ENCODE measurements at places on chromosomes 6 and 20. TPM values are rescaled to one million over a fixed set of nuclear protein-coding genes. Genes with fewer than 3 reads are reported as not detected.

The RMND1 gene
- 22.7 TPM for total RNA-seq

The FOXF2 gene
- not detected for total RNA-seq

The FERMT1 gene
- total RNA-seq = not detected

The OLIG3 gene
- total RNA-seq = not detected

The CARMIL1 gene
- total RNA-seq = 3.4 TPM

The KIF25 gene
- total RNA-seq = not detected

The SLC35A1 gene
- total RNA-seq = 15.0 TPM

The LINC00237 gene
- not detected for total RNA-seq

The DEFB129 gene
- not detected for total RNA-seq

The ZKSCAN8 gene
- 22.8 TPM for total RNA-seq

The DDX27 gene
- total RNA-seq = 36.1 TPM

The RHAG gene
- not detected for total RNA-seq

The CNBD2 gene
- 4.2 TPM for total RNA-seq

The DDO gene
- not detected for total RNA-seq

The SLC18B1 gene
- total RNA-seq = 9.2 TPM

The POFUT1 gene
- total RNA-seq = 20.1 TPM

The GTSF1L gene
- total RNA-seq = not detected

The OCSTAMP gene
- total RNA-seq = 0.65 TPM

The ZNF133 gene
- total RNA-seq = 8.2 TPM

The PCK1 gene
- total RNA-seq = not detected

The MAP3K5 gene
- 22.4 TPM for total RNA-seq

The GJA10 gene
- total RNA-seq = not detected

The SNX5 gene
- 149 TPM for total RNA-seq

All from activated naive CD4-positive, alpha-beta T cell treated with anti-CD3 and anti-CD28 coated beads, Interleukin-2, amount 10 ng/mL, durations not matched to agents 5 hours and 36 hours (primary cell).